H9 (cell line): ENCODE measurements at places on chromosomes 6 and 20. TPM values are rescaled to one million over a fixed set of nuclear protein-coding genes. Genes with fewer than 3 reads are reported as not detected.

- peak; percentile 52 for DNase-seq
These were observed 76.2 kb downstream of the TCP11 start for GRCh38 chr6:35064757-35065440.

GRCh38 chr20:14910126-14910525, 572.7 kb upstream of the FLRT3 start:
- DNase-seq, result no peak

GRCh38 chr20:41547221-41547620, 71.0 kb downstream of the CHD6 start:
- no peak for DNase-seq

Gene CAP2
- total RNA-seq, result 11.5 and 11.9 TPM in 2 replicates

Gene GHRH
- 0.68 TPM in 1 of 2 replicates, not detected in the other for total RNA-seq

Gene CHMP4B
- total RNA-seq, result 94.9 and 97.9 TPM in 2 replicates

GRCh38 chr6:53985366-53985765, 125.9 kb upstream of the MLIP start:
- no peak for DNase-seq

Gene MACROD2
- 1.6 and 2.0 TPM in 2 replicates for total RNA-seq

DNA sequence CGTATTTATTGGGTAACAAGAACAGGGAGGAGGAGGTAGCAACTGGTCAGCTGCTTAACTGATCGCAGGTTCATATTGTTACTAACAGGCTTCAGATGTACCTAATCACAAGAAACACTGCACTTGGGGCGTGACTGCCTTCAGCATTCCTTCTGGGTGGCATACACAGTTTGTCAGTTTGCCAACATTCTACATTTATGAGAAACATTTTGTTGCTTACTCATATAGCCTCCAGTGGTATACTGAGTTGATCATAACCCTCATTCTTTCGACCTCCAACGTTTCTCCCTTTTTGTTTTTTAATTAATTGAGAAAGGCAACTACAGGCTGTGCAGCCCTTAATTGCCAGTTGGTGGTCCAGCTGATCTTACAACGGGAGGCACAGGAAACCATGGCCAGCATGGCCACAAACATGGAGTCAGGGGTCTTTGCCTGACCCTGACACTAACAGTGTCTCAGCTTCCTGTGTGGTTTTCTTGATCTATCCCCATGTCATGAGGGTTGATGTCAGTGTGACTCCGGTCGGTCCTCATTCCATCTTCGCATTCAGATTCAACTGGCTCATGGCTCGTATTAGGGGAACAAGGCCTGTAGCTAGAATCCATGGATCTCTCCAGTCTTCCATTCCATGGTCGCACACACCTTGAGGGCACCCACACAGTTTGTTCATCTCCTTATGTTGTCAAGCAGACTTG, 9.4 kb downstream of the EPB41L2 start:
- DNase-seq, result no peak

- DNase-seq, result peak; percentile 88
These were observed 5.3 kb downstream of the MMP9 start for GRCh38 chr20:46013829-46014516.

DNA sequence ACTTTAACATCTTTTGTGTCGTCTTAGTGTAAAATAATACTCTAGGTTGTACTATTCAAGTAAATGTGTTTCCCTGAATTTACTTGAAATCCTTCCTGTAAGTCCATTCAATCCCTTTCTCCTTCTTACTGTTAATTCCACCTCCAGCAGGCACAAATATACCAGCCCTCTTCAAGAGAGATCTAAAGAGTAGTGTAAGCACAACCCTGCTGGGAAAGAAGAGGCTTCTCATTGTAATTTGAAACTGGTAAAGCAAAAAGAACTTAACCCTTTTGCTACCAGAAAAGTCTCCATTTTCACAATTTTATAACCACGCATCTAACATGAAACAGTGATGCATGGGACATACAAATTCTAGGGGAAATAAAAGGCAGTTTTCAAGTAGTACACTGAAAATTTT, at the start of gene BMP5:
Gene BMP5, minus strand, starts transcription at position 191 of the 400 bp plus-strand sequence. CDS start 725 bp downstream, outside the sequence.
- no peak for DNase-seq

Gene RAB5IF
- 96.5 and 111 TPM in 2 replicates for total RNA-seq

- DNase-seq, result peak; percentile 31
These were observed 803 bp upstream of the ADGRG6 start for GRCh38 chr6:142300758-142301650.

- DNase-seq, result no peak
These were observed 53.7 kb downstream of the KLHL31 start for GRCh38 chr6:53611889-53612288.

- DNase-seq, result peak; percentile 75
These were observed 420.5 kb downstream of the MAFB start for GRCh38 chr20:40268321-40269075.

GRCh38 chr6:12060780-12061609, 48.9 kb downstream of the HIVEP1 start:
- DNase-seq, result peak; percentile 88

- peak; percentile 51 for DNase-seq
These were observed 4.5 kb downstream of the TMEM63B start for GRCh38 chr6:44131892-44132291.

Gene HRH3
- total RNA-seq, result 1.8 and 1.9 TPM in 2 replicates

Gene TMC2
- not detected in 2 replicates for total RNA-seq

DNA sequence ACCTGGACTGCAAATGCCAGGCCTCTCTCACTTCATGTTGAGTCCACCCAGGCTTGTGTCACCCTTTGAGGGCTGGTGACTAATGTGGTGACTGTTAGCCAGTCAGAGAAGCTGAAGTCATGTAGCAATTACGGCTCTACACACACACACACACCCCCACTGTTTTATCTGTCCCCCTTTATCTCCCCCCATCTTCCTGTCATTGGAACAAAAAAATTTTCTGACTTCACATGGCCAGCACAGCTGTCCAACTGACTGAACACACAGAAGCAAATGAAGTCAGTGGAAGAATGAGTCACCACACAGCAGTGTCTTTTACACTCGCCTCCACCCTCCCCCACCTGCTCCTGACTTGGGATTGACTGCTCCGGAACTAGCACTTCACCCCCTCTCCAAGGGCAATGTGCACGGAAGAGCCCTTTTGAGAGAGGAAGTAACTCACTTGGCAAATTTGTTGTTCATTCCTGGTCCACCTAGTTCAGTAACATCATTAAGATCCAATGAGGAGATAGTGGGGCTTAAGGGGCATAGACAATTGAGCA, 198.0 kb downstream of the RNF144B start:
- DNase-seq, result no peak

GRCh38 chr20:2713285-2713684, 20.7 kb downstream of the EBF4 start:
- no peak for DNase-seq

DNA sequence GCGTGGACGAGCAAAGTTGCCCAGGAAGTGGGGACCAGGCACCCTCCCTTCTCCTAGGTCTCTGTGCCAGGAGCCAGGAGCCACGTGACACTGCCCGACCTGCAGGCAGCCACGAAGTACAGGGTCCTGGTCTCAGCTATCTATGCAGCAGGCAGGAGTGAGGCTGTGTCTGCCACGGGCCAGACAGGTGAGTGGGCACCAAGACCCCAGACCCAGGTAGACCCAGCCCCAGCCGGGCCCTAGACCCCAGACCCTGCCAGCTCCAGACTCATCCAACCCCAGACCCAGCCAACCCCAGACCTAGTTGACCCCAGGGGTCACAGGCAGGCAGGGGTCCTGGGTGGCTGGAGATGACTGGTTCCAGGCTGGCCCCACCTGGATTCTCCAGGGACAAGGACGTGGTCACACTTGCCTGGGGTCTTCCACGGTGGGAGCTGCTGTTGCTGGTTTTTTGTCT, 21.1 kb downstream of the COL20A1 start:
- DNase-seq, result no peak

- no peak for DNase-seq
These were observed 56.1 kb upstream of the FOXQ1 start for GRCh38 chr6:1255636-1256365.

DNA sequence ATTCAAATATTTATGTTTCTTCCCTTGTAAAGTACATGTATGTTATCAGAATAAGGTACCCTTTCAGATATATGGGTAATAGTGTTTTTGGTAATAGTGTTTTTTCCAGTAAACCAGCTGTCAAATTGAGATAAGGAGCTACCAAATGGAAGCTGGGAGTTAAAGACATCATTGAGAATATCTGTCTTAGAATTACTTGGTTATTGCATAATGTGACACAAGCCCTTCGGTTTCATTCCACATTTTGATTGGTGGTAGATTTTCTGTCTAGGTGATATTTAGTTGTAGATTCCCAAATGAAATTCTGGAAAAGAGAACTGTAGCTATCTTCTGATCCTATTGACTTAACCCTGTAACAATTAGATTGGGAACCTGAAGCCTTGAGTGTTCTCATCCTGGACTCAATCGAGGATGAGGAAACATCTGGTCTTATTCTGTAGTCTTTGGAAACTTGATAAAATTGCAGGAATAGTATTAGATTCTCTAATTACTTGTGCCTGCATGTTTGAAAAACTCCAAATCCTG, 75.1 kb upstream of the SYNJ2 start:
- no peak for DNase-seq

- no peak for DNase-seq
These were observed 73.1 kb downstream of the ADTRP start for GRCh38 chr6:11705483-11705882.

GRCh38 chr20:13159889-13160288, 61.2 kb upstream of the ISM1 start:
- DNase-seq, result no peak

- no peak for DNase-seq
These were observed 56.7 kb downstream of the IYD start for GRCh38 chr6:150425508-150425907.

Gene ID1
- total RNA-seq, result 355 and 360 TPM in 2 replicates

- peak; percentile 65 for DNase-seq
These were observed 26.4 kb upstream of the BHLHE23 start for GRCh38 chr20:63032861-63033793.

Gene COL19A1
- not detected in 2 replicates for total RNA-seq

DNA sequence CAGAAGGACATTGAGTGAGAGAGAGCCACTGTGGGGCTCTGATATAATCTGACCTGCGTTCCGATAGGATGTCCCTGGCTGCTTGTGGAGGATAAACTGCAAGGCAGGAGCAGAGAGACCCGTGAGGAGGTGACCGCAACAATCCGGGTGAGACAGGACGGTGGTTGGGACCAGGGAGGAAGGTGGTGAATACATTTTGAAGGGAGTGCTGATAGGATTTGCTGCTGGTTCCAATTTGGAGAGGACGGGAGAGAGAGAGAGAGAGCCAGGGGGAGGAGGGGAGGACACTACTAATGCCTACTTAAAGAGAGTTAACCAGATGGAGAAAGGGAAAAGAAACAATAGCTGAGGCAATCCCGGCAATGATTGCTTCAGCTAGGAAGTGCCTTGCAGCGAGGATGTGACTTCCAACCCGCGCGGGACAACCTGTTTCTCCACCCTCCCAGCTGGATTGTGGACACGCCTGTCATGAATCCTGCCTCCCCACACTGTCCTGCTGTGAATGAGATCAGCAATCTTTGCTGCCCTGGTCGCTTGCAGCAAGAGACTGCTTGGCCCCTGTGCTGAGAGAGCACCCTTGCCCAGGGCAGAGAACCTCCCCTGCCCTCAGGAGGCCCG, 199.0 kb upstream of the KCNG1 start:
- peak; percentile 72 for DNase-seq

- DNase-seq, result peak; percentile 64
These were observed 76.6 kb downstream of the CEBPB start for GRCh38 chr20:50267041-50267865.

DNA sequence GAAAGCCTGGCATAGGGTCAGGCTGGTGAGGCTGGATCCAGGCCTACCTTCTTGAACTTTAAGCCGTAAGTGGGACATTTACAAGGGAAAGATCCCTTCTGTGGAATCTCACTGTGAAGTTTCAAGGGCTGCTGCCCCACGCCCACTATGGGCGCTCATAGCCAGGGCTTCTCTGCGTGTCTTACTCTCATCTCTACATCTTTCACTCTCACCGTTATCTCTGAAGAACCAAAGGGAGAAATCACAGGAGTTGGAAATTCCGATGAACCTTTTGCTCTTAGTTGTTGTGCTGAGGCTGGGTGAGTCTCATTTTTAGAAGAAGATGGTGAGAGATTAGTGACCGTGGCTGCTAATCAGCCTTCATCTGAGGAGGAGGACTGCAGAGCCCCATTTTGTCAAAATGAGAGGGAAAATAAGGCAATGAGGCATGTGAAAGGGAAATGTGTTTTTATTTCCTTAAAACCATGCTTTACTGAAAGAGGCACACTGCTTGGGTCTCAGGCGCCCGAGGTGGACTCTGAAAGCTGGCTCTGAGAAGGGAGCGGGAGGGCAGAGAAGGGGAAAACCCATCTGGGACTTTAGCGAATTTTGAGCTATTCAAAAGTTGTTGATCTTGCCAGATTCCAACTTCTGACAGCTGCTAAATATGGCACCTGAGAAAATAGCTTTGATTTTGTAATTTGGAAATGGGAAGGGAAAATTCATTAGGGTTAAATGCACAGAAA, 301.5 kb downstream of the CLIC5 start:
- no peak for DNase-seq

- no peak for DNase-seq
These were observed 56.2 kb upstream of the TULP4 start for GRCh38 chr6:158255989-158256601.

Gene IPCEF1
- 0.48 and 0.77 TPM in 2 replicates for total RNA-seq

DNA sequence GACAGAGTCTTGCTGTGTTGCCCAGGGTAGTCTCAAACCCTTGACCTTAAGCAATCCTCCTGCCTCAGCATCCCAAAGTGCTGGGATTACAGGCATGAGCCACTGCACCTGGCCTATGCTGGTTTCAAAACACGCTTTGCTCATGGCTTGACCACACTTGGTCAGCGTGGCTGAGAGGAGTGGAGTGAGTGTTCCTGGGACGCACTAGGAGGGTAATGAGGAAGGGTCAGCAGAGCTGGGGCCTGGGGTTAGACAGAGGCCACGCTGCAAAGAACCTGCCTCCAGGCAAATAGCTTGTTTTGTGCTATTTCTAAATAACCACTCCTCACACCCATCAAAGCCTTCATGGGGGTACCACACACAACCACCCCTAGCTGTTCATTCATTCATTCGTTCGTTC, 77.9 kb upstream of the TOX2 start:
- DNase-seq, result no peak

GRCh38 chr6:111958534-111958933, 85.3 kb upstream of the FYN start:
- no peak for DNase-seq

DNA sequence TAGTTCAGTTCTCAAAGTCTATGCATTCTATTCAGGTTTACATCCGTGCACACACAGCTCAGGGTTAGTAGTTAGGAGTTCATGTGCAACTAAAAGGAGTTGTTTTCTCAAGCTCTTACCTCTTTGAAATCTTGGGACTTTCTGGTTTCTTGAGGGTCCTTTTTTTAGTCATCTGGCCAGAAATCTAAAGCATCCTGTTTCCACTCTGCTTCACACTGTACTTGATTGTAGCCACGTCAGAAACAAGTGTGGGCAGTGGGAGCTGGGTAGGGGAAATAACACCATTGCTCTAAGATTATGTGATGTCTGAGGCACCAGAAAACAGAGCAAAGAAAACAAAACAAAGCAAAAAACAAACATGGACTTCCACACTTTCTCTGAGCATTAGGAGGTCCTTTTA, 58.3 kb downstream of the HDGFL1 start:
- DNase-seq, result no peak
